ENCODE measurements at places on chromosomes 2 and 18.

DNA sequence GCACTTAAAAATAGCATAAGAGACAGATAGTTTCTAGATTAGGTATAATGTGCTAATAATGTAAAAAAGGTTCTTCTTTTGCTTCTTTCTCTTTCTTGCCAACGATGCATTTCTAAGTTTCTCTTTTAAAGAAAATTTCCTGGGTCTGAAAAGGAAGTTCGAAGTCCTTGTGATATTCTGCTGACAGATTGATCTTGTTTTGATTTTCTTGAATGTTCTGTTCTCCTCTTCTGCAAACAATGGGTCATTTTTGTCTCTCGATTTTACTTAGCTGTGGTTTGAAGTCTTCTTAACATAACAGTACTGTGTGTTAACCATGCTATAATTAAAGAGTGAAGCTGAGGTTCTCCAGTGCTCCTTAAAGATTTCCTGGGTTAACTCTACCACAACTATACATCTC, 61.1 kb upstream of the ACYP2 start:
- no peak for DNase-seq

GRCh38 chr18:9828506-9829396, 57.0 kb upstream of the TXNDC2 start:
- no peak for DNase-seq

DNA sequence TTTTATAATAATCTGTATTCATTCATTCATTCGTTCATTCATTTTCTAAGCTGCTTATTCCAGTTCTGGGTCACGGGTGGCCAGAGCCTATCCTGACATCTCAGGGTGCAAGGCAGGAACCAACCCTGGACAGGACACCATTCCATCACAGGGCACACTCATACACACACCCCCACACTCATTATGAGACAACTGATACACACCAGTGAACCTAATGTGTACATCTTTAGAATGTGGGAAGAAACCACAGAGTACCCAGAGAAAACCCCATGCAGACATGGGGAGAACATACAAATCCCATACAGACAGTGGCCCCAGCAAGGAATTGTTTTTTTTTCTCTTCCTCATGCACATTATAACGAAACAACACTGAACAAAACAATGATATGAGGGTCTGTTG, 54.7 kb downstream of the RTN4 start:
- no peak for DNase-seq

DNA sequence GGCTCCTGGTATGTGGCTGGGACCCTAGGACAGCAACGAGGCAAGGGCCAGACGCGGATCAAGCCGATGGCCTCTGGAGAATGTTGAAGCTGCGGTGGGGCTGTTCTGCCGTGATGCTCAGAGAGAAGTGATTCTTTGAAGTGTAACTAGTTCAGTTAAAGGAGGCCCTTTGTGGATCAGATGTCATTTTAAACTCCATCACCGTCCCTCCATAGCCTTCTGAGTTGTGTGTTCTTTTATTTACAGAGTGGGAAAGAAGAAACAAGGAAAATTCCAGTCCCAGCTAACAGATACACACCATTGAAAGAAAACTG, 403 bp downstream of the PNO1 start:
- no peak for DNase-seq

- no peak for DNase-seq
Measured at GRCh38 chr2:70509565-70509964, 44.1 kb downstream of the TGFA start.

DNA sequence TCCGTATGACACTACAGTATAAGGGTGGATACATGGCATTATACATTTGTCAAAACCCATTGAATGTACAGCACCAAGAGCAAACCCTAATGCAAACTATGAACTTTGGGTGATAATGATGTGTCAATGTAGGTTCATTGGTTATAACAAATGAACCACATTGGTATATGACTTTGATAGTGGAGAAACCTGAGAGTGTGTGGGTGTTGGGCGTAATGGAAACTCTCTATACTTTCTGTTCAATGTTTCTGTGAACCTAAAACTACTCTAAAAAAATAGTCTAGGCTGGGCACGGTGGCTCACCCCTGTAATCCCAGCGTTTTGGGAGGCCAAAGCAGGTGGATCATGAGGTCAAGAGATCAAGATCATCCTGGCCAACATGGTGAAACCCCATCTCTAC, 6.5 kb upstream of the ACTG2 start:
- DNase-seq: peak; percentile 31

DNA sequence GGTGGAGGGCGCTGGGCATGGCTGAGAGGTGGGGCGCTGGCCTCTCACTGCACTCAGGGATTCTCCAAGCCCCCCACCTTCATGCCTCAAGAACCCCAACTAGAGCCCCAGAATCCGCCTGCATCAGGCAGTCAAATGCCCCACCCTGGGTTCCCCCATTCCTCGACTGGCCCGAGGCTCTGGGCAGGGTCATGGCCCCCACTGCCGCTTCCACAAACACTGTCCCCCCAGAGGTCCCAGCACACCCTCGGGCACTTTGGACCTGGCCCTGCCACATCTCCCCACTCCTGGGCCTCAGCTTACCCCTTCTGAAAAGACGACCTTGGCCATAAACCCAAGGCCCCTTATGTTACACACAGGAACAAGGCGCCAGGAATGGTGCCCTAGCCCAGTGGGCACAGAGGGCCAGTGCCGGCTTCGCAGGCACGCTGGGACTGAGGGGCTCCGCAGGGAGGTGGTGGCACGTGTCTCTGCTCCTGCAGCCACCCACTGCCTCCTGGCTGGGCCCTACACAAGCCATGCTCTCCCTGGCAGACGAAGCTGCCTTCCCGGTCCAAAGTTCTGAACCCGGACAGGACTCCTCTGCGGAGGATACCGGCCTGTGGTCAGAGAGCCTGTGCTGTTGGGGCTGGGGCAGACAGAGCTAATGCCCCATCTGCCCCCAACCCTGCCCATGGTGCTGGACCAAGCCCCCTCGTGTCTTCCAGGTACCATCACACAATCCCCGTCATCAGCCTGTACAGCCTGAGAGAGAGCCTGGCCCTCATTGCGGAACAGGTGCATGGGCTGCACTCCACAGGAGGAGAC, 6.8 kb downstream of the AGXT start:
- no peak for DNase-seq

DNA sequence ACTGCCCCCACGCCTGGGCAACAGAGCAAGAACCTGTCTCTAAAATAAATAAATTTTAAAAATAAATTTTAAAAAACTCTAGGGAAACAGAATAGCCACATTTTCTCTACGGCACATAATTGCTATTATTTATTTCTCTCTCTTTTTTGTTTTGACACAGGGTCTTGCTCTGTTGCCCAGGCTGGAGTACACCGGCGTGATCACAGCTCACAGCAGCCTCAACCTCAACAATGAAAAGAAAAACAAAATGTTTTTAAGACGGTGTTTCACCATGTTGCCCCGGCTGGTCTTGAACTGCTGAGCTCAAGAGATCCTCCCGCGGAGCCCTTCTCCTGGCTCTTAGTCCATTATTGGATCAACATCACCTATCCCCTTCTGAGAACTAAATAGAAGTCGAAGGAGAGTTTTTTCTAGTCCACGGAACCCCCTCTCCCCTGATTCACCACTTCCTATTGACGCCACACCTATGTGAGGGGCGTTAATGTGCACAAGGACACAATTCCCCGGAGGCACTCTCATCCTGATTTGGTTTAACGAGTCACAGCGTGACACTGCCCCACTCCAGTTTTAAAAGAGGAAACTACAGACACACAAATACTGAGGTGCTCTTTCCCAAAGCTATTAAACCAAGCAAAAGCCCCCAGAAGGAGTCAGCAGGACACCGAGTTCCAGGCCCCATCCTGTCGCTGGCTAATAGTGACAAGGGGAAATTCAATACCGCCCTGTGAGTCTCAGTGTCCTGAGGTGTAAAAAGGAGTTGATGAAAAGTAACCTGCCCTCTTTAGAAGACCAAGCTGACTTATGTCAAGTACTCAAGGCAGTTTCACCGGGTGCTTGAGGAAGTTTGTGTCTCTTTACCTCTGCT, 1.1 kb downstream of the NPC1 start:
- no peak for DNase-seq

GRCh38 chr2:16127276-16127940, 187.1 kb downstream of the MYCN start:
- no peak for DNase-seq

- DNase-seq: peak; percentile 62
Measured at GRCh38 chr2:241739651-241740050, 5.2 kb downstream of the D2HGDH start.

GRCh38 chr18:1273469-1273868, 368.8 kb downstream of the ADCYAP1 start:
- no peak for DNase-seq
